Left hindlimb (tissue), 1 donor: ENCODE measurements at places on chromosomes 3 and 15.

DNA sequence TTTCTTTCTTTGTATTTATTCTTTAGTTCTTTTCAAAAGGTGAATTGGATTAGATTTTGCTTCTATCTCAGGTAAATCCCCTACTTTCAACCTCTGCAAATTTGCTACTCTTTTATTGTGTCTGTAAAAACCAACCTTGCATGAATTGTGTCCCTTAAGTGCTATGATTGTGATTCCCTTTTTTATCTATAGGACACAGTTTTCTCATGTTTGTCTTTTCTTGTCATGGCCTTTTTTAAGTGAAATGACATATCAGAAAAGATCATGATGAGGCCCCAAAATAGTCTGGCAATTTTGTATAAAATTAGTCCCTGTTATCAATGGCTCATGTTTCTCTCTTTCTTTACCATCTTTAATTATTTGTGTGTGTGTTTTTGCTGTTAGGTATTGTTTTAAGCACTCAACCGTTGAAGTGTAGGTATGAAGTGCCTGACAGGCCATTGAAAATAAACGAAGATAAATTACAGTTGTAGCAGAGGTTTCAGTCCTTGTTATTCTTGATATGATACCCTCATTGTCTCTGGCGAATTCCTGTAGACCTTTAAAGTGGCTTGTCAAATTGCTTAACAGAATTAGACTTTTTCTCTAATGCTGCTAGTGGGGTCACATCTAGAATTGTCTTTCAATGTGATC is 184.3 kb downstream of the UBE2E2 start:
- DNase-seq, result no peak

- no peak for DNase-seq
Measured at GRCh38 chr3:61065451-61066011, 185.7 kb downstream of the FHIT start.

DNA sequence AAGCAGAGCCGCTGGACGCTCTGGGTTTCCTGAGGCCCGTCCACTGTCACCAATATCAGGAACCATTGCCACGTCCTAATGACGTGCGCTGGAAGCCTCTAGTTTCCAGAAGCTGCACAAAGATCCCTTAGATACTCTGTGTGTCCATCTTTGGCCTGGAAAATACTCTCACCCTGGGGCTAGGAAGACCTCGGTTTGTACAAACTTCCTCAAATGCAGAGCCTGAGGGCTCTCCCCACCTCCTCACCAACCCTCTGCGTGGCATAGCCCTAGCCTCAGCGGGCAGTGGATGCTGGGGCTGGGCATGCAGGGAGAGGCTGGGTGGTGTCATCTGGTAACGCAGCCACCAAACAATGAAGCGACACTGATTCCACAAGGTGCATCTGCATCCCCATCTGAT is 3.3 kb downstream of the RHO start:
- no peak for DNase-seq

GRCh38 chr3:40951636-40952035 is 247.7 kb upstream of the CTNNB1 start:
- DNase-seq, result no peak

- DNase-seq, result no peak
Measured at GRCh38 chr3:112199622-112200316, 66.7 kb upstream of the GCSAM start.

GRCh38 chr15:66001717-66002426 is 132.6 kb downstream of the RAB11A start:
- no peak for DNase-seq

GRCh38 chr3:172530566-172530965 is 7.3 kb upstream of the TNFSF10 start:
- DNase-seq, result no peak

DNA sequence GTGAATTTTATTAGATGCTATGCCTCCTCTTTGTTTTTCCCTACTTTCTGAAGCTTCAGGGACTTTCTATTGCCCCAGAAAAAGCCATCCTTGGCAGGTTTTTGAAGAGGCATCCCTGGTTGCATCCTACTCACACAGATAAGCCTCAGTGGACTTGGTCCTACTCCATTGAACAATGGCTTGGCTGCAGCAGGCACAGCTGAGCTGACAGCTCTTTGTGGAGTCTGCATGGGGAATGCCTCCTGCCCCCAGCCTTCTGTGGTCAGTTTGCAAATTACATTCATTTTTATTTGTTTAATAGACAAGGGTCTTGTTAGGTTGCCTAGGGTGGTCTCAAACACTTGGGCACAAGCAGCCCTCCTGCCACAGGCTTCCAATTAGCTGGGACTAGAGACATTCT is 69.7 kb downstream of the NPAP1 start:
- DNase-seq, result no peak

- DNase-seq, result no peak
Measured at GRCh38 chr3:77362936-77363335, 323.0 kb downstream of the ROBO2 start.

- DNase-seq, result no peak
Measured at GRCh38 chr3:154728285-154728684, 298.3 kb upstream of the GPR149 start.

DNA sequence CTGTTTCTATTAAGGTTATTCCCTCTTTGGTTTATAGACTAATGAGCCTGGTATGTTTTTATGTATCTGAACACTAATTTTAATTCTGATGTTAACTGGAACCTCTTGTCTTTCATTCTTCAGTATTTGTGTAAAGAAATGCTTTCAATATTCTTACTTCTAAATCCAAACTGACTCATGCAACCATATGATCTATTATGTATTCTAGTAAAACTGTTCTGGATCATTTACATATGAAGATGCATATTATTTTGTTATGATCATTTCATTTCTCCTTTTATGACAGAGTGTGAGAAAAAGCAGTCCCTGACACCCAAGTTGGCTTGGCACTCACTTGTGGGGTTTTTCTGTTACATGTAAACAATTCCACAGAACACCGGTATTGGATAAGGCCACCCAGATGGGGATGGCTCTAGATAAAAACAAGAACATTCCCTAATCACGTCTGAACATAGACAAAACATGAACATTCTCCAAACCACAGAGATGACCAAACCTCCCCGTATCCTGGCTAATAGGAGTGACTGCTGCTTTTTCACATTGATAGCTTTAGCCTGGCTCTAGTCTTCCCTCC is 72.2 kb upstream of the EPHB3 start:
- DNase-seq, result no peak

- no peak for DNase-seq
Measured at GRCh38 chr15:77024273-77025082, 29.6 kb downstream of the PSTPIP1 start.

- DNase-seq, result no peak
Measured at GRCh38 chr15:78605201-78605600, 15.6 kb downstream of the CHRNA3 start.

- DNase-seq, result peak; percentile 78
Measured at GRCh38 chr15:78075490-78076230, 1.9 kb downstream of the TBC1D2B start.

- no peak for DNase-seq
Measured at GRCh38 chr3:77816366-77816765, 776.5 kb downstream of the ROBO2 start.

DNA sequence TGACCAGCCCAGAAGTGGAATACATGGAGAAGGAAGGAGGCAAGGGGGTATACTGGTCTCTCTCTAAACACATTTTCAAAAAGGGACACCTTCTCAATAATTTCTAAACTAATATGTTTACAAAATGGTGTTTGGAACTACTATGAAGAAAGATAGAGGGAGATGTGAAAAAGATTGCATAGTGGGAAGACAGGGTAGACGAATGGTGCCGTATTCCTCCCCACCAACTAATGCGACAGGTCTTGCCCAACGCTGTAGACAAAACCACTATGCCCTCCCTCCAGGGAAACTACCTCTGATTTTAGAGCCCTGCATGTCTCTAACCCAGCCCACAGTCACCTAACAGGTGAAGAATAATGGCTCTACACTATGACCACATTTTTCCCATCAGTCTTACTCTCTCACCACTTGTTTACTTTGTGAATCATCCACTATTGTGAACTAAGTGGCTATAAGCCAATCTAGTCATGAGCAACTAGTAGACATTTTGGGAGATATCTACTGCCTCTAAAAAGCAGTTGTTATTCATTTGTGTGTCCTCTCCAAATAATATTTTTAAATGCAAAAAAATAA is 108.2 kb upstream of the UBE2E2 start:
- no peak for DNase-seq

- DNase-seq, result no peak
Measured at GRCh38 chr15:83436513-83437158, 10.5 kb upstream of the SH3GL3 start.

- no peak for DNase-seq
Measured at GRCh38 chr3:175287361-175287963, 428.3 kb downstream of the NAALADL2 start.

DNA sequence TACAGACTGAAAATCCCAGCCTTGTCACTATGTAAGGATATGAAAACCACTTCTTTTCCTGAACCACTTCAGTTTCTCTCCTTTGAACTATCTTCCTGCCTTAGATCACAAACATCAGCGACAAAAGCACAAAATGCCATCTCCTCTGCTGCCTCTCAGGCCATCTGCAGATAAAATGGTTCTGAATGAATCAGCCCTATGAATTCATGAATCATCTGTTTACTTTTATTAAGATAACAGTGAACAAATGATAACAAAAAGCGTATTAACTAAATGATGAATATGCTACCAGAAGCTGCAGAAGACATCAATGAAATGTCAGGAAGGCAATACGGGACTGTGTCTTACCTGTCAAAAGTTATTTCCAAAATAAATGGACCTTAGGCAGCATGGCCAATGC is 928.1 kb downstream of the ROBO1 start:
- DNase-seq, result no peak

- no peak for DNase-seq
Measured at GRCh38 chr15:69498987-69499386, 46.4 kb downstream of the RPLP1 start.

DNA sequence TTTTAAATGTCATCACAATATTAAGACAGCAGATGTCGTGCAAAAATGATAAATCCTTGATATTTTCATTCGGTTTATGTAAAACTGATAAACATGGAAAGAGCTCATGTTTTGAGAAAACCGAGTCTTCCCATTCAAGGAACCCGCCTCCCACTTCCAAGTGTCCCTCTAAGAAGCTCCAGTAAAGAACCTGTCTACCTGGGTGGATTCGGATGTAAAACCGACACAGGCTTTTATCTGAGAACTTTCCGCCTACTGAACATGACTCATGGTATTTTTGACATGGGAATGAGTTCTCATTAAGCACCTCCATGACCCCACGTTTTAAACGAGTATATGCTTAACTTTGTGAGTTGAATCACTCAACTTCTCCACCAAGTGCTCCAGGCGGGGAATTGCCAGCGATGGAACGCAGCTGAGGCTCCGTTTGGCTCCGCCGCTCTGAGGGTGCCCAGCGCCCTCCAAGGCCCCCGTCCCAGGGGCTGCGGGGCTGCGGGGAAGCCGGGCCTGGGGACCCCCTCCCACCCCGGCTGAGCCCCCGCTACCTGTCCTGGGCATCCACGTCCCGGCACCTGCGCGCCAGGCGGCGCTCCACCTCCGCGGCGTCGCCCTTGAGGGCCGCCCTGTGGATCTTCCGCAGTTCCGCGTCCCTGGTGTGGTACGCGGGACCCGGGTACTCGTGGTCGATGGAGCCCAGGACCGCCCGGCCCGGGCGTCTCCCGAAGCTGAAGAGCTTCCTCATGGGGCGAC is 119.9 kb downstream of the LMLN start:
- no peak for DNase-seq

- no peak for DNase-seq
Measured at GRCh38 chr3:168124791-168125190, 29.1 kb upstream of the GOLIM4 start.

DNA sequence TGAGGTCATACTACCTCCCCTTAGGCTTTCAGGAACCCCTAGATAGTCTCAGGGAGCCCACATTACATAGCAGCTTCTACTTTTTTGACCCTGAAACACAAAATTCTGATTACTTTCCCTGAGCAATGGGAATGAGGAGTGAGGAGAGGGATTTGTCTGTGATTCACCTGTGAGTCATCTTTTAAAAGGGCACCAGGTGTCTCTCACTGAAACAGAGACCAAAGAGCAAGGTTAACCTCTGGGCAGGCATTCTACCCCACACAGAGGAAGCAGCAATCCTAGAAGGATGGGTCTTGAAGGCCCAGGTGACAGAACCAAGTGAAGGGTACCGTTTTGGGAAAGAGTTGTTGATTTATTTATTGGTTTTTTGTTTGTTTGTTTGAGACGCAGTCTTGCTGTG is 31.1 kb upstream of the UBE2E2 start:
- DNase-seq, result no peak

- DNase-seq, result no peak
Measured at GRCh38 chr15:89244574-89244903, 760 bp downstream of the FANCI start.

DNA sequence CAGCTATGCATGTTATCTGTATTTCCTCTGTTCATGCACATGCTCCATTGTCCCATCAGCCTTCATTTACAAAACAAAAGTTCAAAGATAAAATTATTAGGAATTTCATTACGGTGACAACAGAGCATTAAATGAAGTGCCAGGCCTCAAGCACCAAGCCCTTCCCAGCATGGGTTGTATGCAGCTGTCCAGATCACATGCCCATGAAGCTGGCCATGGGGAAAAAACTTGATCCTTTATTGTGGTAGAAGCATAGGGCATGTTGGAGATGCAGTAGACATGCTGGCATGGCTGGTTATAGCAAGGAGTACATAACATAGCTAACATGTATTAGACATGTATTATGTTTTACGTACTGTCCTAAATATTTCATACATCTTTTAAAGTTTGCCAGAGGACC is 4.1 kb upstream of the THRB start:
- DNase-seq, result no peak

DNA sequence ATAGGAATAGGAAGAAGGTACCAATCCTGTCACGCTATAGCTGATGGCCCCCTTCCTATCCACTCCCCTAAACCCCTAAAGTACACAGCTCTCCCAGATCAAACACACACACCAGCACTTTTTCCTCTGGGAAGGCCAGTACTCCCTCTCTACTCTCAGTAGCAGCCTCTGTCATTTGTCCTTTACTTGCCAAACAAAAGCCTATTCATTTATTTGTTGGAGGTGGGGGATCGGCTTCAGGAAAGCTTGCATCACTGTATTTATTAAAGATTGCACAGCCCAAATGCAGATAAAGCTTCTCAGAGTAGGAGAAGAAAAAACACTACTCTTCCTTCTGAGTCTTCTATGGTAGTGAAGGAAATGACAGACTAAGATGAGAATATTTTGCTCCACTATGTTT is 429.7 kb upstream of the RASGRP1 start:
- DNase-seq, result no peak

DNA sequence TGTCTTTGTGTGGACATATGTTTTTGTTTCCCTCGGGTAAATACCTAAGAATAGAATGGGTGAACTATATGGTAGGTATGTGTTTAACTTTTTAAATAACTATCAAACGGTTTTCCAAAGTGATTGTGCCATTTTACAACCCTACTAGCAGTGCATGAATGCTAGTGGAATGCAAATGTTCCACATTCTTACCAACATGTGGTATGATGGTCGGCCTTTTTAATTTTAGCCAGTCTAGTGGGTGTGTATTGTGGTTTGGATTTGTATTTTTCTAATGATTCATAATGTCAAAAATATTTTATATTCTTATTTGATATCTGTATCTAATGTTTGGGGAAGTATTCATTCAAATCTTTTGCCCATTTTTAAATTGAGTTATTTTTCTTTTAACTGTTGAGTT is 68.2 kb upstream of the SMAD3 start:
- no peak for DNase-seq

GRCh38 chr15:50418041-50418583 is 6.1 kb upstream of the USP8 start:
- DNase-seq, result no peak

- DNase-seq, result no peak
Measured at GRCh38 chr3:31249545-31249944, 283.2 kb upstream of the STT3B start.

GRCh38 chr3:134255404-134255803 is 4.7 kb upstream of the RYK start:
- DNase-seq, result no peak
